ENCODE measurements at places on chromosomes 5 and 9. TPM values are rescaled to one million over a fixed set of nuclear protein-coding genes. Genes with fewer than 3 reads are reported as not detected.
A peak's percentile ranks its signal among the peaks of the same experiment; 100 is the strongest.

The CD72 gene
- total RNA-seq: not detected

GRCh38 chr5:172835290-172835993 lies 1.4 kb downstream of the ERGIC1 start:
- no peaks in the 10 kb centered on the region for H3K27me3 ChIP-seq
- H3K36me3 ChIP-seq: peaks cover 22% of the 10 kb centered on the region
- no peak overlapping the region for H3K27ac ChIP-seq
- peaks cover 34% of the 10 kb centered on the region for H3K4me1 ChIP-seq

- no peak for DNase-seq
- H3K4me1 ChIP-seq: no peaks in the 10 kb centered on the region
- no peak overlapping the region for H3K4me3 ChIP-seq
Measured at GRCh38 chr9:72025906-72026305, 34.5 kb downstream of the C9orf57 start.

The DMGDH gene
- total RNA-seq: not detected

The TNFSF8 gene
- not detected for total RNA-seq

The LHX2 gene
- 0.18 TPM for total RNA-seq

GRCh38 chr5:74543162-74543995 lies 97.1 kb downstream of the ENC1 start:
- H3K27ac ChIP-seq: peak overlapping the region; percentile 72
- DNase-seq: peak; percentile 79
- H3K4me1 ChIP-seq: peaks cover 43% of the 10 kb centered on the region
- H3K4me3 ChIP-seq: no peak overlapping the region
- no peaks in the 10 kb centered on the region for H3K27me3 ChIP-seq

Measured in SJSA1 (cell line).